ENCODE measurements at places on chromosomes 2 and 18.
A peak's percentile ranks its signal among the peaks of the same experiment; 100 is the strongest.

- no peak for DNase-seq
Measured at GRCh38 chr2:138107288-138107687, 143.0 kb downstream of the HNMT start.

- no peak for DNase-seq
Measured at GRCh38 chr18:73670524-73670923, 477.1 kb downstream of the FBXO15 start.

DNA sequence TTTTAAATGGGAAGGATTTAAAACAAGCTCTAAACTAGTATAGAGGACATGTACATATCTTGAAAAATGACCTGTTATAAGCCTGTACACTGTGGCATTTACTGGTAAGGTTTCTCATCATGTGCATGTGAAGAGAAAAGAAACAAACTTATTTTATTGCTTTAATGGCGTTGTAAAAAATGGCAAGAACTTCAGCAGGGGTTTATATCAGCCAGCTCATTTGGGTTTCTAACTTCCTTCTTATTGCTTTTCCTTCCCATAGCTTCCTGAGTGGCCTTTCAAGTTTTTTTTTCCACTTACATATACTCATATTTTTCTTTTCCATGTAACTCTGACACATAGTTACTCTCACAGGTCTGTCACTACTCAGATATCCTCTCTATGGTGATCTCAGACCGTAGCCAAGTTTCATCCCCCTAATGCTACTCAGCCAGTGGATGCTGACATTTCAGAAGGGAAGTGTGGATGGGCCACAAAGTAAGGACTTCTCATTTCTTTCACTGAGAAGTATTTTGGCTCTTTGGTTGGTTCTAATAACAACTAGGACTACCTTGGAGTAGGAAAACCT is 198.2 kb downstream of the PARD3B start:
- DNase-seq, result no peak

DNA sequence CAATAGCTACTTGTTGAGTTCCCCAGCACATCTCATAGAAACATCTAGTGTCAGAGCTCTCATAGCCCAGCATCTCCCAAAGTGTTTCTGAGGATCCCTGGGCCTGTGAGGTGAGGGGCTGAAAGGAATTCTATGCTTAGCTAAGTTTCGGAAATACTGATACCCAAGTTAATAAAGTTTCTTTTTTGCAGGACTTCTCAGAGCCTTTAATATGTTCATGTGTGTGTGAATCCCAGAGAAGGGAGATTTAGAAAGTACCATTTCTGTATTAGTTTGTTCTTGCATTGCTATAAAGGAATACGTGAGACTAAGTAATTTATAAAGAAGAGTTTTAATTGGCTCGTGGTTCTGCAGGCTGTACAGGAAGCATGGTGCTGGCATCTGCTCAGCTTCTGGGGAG is 211.2 kb downstream of the TSN start:
- DNase-seq, result no peak

DNA sequence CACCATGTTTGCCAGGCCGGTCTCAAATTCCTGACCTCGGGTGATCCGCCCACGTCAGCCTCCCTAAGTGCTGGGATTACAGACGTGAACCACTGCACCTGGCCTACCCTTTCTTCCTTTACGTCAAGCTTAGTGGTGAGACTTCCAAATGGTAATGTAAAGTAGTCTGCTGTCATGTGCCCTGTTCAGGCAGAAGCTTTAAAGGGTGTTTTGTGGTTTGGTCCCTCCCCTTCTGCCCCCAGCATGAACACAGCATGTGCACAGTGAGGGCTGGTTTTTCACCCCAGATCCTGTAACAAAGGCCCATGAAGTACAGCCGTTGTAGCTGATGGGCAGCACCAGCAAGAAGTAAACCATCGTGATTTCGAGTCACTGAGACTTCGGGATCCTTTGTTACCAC is 2.7 kb upstream of the DTYMK start:
- no peak for DNase-seq

GRCh38 chr2:76429374-76429773 is 718.7 kb upstream of the GCFC2 start:
- DNase-seq, result no peak

GRCh38 chr2:117273009-117273671 is 541.4 kb upstream of the DDX18 start:
- DNase-seq, result no peak

GRCh38 chr2:30772021-30772705 is 35.1 kb downstream of the CAPN13 start:
- no peak for DNase-seq

GRCh38 chr18:61388010-61388409 is 54.8 kb downstream of the CDH20 start:
- DNase-seq, result no peak

DNA sequence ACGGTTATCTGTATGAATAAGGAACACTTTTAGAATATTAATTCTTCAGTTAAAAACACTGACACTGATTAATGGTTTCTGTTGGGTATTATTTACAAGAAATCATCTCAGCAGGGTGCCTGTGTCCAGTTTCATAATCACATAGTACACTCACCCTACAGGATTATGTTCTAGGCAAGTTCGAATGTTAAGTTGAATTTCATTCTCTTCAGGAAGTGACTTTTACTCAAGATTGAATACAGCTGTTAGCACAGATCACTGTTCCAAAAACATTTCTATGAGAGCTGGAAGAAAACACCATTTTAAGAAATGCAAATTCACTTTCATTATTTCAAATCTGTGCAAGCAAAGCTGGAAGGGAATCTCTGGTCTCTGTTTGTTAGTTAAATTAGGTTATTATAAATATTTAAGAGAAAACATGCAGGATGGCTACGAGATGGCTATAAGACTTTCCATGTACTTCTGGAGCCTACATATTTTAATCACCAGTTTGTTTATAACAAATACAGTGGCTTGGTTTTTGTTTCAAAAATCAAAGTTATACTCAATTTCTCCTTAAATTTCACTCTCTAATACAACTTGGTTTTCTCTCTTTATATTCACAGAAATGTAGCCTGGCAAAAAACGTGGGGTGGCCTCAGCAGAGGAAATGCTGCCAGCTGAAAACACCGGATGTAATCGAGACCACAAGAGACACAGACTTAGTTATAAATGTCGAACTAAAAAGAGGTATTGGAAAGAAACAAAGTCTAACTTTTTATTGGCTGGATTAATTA is 65.8 kb downstream of the RBMS1 start:
- peak; percentile 94 for DNase-seq

DNA sequence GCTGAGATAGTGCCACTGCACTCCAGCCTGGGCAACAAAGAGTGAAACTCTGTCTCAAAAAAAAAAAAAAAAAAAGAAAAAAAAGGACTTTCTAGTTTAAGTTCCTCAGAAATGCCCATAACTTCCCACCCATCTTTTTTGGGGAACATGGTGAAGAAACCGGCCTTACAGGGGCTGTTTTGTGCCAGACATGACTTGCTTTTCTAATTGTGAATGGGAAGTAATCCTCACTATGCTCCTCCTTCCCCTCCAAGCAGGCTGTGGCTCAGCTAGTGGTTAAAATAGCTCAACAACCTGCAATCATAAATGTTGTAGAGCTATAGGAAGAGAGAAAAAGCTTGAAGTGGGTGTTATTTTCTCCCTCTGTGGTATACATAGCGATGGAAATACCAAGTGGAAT is 34.1 kb upstream of the OLA1 start:
- no peak for DNase-seq

DNA sequence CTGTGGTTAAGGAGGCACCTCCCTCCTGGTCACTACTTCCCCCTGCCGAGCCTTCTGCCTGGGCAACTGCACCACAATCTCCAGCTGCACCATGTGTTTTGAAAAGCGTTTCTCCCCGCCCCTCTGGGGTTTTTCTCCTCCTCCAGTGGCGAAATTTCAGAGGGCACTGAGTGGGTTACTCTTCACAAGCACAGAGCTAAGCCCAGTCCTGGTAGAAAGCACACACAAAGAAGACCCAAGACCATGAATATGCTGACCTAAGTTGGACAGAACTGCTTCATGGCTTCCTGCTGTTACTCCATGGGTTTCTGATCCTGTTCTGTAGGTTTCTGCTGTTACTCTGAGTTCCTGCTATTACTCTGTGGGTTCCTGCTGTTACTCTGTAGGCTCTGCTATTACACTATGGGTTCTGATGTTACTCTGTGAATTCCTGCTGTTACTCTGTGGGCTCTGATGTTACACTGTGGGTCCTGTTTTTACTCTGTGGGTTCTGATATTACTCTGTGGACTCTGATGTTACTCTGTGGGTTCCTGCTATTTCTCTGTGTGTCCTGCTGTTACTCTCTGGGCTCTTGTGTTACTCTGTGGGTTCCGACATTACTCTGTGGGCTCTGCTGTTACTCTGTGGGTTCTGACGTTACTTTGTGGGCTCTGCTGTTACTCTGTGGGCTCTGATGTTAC is 216.6 kb downstream of the RTP5 start:
- DNase-seq, result no peak

DNA sequence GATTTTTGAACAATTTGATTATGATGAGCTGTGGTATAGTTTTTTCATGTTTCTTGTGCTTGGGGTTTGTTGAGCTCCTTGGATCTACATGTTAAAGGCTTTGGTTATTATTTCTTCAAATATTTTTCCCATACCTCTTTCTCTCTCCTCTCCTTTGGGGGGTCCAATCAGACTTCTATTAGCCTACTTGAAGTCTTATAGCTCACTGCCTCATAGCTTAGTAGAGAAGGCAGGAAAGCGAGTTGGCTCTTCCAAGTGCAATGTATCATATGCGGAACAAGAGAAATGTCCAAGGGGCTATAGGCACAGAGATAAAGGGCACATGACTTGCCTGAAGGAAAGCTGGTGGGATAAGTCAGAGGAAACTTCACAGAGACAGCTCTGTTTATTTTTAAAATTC is 14.1 kb upstream of the FABP1 start:
- DNase-seq, result no peak

DNA sequence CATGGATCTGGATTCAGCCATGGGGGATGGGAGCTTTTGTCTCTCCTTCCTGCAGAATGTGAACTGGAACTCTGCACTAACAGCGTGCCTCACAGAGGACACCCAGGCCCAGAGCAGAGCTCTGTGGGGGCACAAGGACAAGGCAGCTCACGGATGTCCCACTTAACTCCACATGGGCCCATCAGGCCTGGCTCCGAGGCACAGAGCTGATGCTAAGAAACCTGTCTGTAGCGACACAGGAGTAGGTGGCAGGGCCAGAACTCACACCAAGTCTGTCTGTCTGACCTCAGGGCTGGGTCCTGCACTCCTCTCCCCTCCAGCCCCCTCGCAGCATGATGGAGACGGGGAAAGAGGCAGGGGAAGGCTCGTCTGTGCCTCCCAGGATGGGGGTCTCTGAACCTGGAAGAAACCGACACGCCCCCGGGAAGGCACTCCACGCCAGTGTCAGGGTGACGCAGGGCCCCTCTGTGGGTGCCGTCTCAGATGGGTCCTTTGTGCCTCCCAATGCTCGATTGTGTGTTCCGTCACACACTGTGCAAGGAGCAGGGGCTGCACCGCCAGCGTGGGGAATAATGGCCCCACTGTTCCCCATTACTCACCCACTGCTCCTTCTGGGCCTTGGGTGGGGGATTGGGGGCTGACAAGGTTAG is 36.6 kb downstream of the FAM178B start:
- DNase-seq, result no peak

All from A673 (cell line).